Cortex of kidney (tissue), 1 donor: ENCODE measurements at places on chromosomes 13 and 19.

DNA sequence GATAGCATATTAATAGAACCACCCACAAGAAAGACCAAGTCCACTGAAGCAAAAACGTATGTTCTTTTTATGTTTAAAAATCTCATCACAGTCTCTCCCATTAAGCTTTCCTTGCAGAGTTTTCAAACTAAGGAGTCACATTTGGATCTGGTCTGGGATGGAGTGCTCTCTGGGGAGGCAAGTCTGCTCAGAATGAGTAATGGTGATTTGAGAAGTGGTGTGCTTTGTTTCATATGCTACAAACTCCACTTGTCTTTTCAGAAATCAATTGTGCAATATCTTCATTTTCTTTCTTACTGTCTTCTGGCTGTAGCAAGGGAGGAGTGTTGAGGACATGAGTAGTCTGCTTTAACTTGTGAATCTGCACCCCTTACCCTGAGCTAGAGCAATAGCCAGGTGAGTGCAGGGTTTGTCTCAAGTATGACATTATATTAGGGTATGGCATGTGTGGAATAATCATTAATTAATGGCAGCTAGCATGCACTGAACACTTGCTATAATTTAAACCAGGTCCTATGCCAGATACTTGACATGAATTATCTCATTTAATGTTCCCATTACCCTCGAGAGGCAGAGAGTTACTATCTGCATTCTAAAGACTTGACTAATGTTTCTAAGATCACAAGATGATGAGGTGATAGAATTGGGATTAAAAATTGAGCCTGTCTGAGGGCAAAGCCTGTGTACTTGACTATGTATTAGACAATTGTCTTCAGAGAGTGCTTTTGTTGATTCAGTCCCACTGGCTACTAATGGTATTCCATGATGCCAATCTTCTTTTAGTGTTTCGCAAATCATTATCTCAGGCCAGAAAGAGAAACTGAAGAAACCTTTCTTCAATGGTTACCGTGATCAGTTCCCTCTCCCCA is 171.8 kb downstream of the GPC6 start:
- no peak for DNase-seq

GRCh38 chr19:16022681-16023080 is 53.6 kb upstream of the TPM4 start:
- DNase-seq: no peak

DNA sequence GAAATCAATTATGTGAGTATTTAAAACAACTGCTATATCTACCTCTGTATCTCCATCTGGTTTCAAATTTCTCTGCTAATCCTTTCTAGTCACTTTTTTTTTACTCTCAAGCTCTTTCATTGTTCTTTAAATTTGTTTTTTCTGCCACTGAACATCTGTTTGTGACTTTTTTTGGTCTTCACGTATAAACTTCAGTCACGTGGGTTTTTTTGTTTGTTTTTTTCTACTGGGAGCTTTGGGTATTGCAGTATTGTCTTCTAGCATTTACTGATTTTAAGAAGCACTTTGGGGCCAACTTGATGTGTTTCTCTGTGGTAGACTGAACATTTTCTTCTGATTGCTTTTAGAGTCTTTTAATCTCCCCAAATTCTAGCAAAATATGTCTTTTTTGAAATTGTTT is 262.6 kb upstream of the RXFP2 start:
- no peak for DNase-seq

DNA sequence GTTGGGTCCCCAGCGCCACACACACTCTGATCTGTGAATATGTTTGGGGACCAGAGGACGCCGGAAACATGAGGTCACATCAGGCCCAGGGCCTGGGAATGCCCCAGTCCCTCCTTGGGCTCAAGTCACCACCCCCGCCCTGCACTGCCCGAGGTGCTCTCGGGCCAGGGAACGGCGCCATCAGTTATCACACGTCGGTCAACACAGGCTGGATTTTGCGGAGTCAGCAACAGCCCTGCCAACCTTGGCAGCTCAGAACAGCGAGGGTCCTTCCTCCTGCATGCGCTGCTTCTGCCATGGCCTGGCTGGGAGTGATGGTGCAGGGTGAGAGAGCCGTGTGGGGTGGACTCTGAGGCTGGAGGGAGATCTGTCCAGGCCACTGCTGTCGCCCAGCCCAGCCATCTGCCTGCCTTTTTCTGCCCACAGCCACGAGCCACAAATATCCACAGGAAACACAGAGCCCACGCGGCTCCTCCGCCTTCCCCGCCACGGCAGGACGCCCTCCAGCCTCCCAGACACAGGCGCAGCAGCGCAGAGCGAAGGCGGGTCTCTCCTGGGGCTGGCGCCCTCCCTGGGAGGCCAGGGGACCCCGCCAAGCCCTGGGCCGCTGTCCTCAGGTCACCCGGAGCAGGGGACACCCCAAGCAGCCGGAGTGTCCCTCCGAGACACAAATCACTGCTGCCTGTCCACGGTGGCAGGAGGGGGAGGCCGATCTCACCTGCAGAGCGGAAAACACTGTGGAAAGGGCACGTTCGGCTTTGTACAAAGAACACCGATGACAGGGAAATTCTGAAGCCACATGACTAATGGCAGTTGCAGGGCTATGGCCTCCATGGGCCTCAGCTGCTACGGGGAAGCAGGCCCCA is 31.6 kb upstream of the CACTIN start:
- no peak for DNase-seq

- no peak for DNase-seq
Observed at GRCh38 chr13:27406178-27406939, 18.1 kb upstream of the GTF3A start.

DNA sequence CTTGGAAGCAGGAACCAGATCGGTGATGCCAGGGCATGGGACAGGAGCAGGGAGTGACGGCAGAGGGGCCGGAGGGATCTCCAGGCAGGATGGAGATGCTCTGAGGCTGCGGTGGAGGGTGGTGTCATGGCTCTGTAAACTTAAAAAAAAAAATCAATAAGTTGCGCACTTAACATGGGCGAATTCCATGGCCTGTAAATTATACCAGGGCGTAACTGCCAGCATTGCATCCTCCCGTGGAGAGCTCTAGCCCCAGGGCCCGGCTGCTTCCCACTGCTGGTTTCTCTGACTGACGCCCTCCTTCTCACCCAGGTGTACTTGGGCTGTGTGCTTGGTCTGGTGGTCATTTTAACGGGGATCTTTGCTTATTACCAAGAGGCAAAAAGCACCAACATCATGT is 8.7 kb downstream of the ATP12A start:
- no peak for DNase-seq

GRCh38 chr19:18612051-18612771 is 459 bp upstream of the TMEM59L start:
- no peak for DNase-seq
